ENCODE measurements at places on chromosomes 4 and X. TPM values are rescaled to one million over a fixed set of nuclear protein-coding genes. Genes with fewer than 3 reads are reported as not detected.

DNA sequence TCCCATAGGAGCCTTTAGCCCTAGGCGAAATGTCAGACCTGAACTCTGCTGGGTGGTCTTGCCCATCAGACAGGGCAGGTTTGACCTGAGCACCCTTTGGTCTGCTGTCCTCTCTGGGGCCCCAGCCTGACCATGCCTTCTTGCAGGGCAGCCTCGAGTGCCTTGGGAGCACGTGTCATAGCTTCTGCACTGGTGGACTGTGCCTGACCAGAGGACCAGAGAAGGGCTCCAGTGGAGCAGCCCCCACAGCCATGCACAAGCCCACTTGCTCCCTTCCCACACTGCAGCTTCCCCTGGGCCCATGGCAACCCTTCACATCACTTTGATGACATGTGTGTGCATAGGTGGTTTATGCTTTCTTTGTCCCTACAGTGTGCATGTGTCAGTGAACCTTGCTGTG, 394.0 kb downstream of the TEX13C start:
- no peak for DNase-seq

GRCh38 chr4:82482387-82482786, 52.0 kb downstream of the ENOPH1 start:
- no peak for DNase-seq

GRCh38 chrX:76796311-76796710, 368.8 kb downstream of the MAGEE1 start:
- no peak for DNase-seq

- DNase-seq: no peak
Observed at GRCh38 chr4:95547715-95548471, 880 bp downstream of the UNC5C start.

- DNase-seq: no peak
Observed at GRCh38 chr4:165926307-165926706, 53.3 kb downstream of the TLL1 start.

DNA sequence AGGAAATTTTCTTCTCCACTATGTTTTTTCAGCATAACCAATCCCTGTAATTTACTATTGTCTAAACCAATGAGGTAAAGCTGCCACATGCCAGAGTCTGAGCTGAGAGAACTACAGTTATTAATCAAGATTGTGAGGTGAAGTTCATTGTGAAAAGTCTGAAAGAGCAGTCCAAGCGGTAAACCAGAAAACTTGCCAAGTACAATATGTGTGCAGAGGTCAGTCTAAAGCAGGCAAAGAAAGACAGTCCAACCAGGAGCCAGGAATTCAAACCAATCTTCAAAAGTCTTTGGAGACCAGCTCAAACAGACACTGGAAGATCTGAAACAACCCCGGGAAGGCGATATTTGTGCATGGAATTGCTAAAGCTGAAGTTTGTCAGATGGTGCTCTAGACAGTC, 229.1 kb upstream of the POU3F4 start:
- DNase-seq: no peak

GRCh38 chr4:139044291-139044690, 28.7 kb downstream of the NOCT start:
- DNase-seq: no peak

- no peak for DNase-seq
Observed at GRCh38 chrX:15292861-15293260, 22.6 kb downstream of the ASB11 start.

DNA sequence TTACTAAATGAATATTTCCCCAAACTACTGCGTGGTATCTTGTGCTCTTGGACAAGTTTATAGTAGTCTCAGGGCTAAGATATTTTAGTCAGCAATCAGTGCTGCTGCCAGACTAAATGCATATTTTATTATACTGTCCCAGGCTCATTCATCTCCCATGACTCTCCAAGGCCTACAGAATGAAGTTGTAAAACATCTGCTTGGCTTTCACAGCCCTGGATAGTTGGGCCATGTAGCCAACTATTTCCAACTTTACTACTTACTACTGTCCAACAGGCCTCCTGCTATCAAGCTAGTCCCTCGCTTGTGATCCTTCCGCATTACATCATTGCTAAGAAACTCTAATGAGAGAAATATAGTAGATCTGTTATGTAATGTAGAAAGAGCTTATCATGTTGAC, 31.4 kb downstream of the MAGEB16 start:
- DNase-seq: peak; percentile 28

- no peak for DNase-seq
Observed at GRCh38 chr4:145670422-145670821, 9.5 kb upstream of the C4orf51 start.

DNA sequence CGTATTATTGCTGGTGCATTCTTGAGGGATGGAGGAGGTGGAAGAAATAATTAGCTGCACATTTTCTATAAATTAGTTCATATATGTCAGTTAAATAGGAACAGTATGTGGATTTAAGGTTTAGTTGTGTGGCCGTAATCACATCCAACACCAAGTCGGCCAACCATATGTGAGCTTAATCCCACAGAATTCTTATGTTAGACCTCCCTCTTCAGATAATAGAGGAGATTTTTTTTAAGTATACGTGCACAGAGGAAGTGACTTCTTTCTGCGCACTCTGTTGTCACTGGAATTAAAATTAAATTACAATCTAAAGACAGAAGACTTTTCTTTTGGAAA, 2.1 kb downstream of the SEPTIN11 start:
- DNase-seq: peak; percentile 61

DNA sequence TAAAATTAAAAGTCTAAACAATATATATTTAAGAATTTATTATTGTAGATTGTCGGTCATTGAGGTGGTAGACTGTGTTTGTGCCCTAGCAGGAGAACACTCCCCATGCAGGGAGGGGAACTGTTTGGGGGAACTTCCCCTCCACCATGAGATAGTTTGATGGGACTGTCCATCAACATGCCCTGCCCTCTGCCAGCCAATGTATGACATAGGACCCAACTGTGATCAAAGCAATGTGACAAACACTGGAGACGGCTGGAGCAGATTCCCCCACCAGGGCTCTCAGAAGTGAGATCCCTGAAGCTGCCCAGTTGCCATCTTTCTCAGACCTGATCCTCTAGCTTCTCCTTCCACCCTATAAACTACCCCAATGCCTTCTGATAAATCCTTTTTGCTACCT, 44.9 kb downstream of the SH3KBP1 start:
- no peak for DNase-seq

- DNase-seq: no peak
Observed at GRCh38 chrX:95728446-95728845, 956.2 kb upstream of the DIAPH2 start.

DNA sequence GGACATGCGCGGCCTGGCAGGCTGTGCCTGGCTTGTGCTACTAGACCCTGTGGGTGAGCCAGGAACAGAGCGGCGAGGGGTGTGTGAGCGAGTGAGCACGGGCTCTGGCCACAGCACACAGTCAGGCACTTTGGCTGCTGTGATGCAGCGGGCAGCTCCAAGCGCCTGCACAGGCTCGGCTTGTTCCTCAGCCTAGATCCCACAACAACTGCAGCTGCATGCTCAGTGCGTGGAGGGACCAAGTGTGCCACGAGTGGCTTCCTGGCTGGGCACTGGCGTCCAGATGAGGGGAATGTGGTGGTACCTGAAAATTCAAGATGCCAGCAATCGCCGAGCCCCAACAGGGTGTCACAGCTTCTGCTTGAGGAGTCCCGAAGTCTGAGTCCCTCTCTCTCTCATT, 1056.6 kb downstream of the RAPGEF2 start:
- DNase-seq: no peak

DNA sequence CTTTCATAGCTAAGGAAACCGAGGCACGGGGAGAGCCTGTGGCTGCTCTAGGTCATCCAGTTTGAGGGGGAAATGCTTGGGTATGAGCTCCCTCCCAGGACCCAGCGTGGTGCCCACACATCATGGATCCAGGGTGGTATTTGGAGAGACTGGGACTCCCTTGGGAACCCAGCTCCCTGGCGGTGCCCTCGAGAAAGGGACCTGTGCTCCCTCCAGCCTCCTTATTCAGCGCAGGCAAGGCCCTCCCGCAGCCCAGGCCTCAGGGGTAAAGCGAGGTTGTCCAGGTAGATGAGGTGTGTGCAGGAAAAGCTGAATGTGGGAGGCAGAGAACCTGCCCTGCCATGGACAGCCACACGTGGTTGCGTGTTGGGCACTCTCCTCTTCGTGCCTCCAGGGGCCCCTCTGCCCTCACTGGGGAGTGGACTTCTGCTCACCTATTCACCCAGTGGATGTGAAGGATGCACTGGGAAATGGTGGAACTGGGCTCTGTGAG, 53.8 kb upstream of the GPR78 start:
- no peak for DNase-seq

The ODAPH gene
- total RNA-seq: not detected

The C4orf54 gene
- 15.6 TPM for total RNA-seq

The PCYT1B gene
- total RNA-seq: 0.49 TPM

The TLR10 gene
- 0.59 TPM for total RNA-seq

The IL21 gene
- not detected for total RNA-seq

Measured in skin of body (tissue), 3 donors.